Muscle of back (tissue), 13 donors: ENCODE measurements at places on chromosomes 12 and 14. TPM values are rescaled to one million over a fixed set of nuclear protein-coding genes. Genes with fewer than 3 reads are reported as not detected.

ANO2 gene
- 3.8 TPM for polyA plus RNA-seq

DNA sequence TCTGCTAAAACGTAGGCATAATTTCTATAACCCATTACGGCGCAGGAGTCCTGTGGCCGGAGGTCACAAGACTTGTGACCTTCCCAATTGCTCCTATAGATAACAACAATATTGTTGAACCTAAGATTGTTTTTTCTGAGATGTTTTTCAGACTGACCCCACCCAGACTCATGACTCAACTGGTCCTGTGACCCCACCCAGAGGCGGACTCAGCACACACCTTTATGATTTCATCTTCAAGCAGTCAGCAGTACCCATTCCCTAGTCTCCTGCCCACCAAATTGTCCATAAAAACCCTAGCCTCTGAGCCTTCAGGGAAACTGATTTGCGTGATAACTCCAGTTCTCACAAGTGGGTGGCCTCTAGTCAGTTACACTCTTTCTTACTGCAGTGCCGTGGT, 5.9 kb upstream of the PPP4R3A start:
- DNase-seq: no peak

GRCh38 chr14:96681829-96682228, 115.4 kb upstream of the VRK1 start:
- no peak for DNase-seq

DNA sequence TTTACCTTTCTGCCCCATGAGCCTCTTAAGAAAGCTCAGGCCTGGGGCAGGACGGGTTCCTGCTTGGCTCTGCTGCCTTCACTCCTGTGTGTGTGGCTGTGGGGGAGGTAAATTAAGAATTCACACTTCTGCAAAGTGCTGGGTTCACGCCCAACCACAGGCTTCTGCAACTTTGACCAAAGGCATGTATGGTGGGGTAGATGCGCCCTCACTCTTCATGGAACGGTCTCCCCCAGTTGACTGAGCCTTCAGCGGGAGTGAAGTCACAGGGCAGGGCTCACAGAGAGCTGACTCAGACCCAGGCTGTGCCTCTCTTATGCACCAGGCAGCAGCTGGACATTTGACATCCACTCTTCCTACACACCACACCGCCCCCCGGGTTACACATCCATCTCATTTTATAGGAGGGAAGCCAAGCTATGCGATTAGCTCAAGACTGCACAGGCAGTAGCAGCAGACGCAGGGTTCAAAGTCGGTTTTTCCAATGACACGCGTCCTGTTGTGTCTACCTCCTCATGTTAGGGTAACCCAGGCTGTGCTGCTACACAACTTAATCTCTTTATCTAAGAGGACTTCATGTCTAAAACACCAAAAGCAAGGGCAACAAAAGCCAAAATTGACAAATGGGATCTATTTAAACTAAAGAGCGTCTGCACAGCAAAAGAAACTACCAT, 15.4 kb upstream of the BCL11B start:
- no peak for DNase-seq

VRTN gene
- not detected for polyA plus RNA-seq

- DNase-seq: no peak
Observed at GRCh38 chr14:70810621-70811020, 1.3 kb upstream of the MAP3K9 start.

DNA sequence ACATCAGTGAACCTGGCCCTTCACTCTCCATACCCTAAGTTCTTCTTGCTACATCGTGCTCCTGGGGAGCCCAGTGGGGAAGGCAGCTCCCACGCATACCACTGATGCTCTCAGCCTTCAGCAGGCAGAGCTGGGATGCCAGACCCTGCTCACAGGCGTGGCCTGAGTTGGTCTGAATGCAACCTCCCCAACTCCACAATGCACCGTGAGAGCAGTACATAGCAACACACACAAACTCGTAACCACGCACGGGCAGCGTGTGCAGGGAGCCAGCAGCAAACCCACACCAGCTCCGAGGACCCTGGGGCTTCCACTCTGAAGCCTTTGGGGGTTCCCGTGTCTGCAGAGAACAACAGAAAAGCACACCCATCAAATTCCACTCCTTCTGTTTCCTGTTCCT, 37.3 kb downstream of the ANO2 start:
- DNase-seq: no peak

DNA sequence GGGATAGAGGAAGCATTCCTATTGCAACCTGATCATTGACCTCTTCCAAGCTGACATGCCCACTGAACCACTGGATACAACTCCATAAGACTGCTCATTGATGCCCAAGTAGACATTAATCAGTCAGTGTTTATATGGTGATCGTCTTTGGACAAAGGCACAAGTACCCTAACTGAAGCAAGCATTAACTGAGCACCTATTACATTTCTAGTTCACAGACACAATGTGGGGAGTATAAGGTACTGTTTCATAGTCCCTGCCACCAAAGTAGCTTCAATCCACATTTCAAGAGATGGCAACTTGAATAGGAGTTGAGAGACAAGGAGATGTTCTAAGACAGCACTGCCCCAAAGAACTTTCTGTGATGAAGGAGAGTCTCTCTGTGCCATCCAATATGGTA, 10.9 kb upstream of the COL2A1 start:
- DNase-seq: no peak

GRCh38 chr12:99386907-99387306, 260.6 kb upstream of the GARIN6 start:
- no peak for DNase-seq

FAM186B gene
- 2.2 TPM for polyA plus RNA-seq

DNA sequence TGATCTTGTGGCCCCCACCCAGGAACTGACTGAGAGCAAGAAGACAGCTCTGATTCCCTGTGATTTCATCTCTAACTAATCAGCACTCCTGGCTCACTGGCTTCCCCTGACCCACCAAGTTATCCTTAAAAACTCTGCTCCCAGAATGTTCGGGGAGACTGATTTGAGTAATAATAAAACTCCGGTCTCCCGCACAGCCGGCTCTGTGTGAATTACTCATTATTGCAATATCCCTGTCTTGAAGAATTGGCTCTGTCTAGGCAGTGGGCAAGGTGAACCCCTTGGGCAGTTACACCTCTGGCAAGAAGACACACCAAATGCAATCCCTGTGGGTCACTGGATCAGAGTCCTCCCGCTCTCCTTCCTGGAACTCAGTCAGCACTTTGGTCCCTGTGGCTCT, 21.3 kb downstream of the SLC7A7 start:
- DNase-seq: no peak

DNA sequence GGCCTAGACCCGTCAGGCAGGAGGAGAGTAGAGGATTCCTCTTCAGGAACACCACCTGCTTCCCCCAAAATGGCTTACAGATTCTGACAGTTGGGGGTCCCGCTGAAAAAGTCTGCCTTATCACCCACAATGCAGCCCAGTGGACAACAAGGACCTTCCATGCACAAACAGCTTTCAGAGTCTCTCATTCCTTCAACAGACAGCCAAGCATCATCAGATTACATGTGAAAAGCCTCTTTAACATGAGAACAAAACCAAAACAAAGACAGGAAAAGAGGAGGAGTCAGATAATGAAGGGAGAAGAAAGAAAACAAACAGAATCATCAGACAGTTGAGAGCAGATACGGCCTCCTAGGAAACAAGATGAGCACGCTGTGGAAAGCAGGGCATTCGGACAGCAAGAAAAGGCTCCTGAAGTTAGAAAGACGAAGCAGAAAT, 18.3 kb downstream of the KCTD10 start:
- DNase-seq: no peak

NID2 gene
- polyA plus RNA-seq: 94.4 TPM

DIP2B gene
- polyA plus RNA-seq: 17.4 TPM

DNA sequence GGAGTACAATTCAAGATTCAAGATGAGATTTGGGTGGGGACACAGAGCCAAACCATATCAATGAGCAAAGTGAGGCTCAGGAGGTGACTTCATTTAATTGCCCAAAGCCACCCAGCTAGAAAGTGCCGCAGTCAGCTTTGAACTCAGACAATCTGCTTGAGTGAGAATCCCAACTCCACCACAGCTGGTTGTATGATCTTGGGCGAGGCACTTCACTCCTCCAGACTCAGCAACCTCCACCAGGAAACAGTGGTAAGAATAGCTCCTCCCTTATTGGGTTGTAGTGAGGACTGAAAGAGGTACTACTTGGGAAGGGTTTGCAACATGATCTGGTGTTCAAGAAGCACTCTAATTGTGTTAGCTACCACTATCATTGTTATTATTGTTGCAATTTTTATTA, 129.2 kb upstream of the RFLNA start:
- DNase-seq: no peak

- DNase-seq: no peak
Observed at GRCh38 chr14:104448321-104448720, 131.2 kb upstream of the C14orf180 start.

GRCh38 chr14:64518229-64518628, 13.7 kb downstream of the ZBTB1 start:
- DNase-seq: no peak

BEGAIN gene
- 3.9 TPM for polyA plus RNA-seq

ZDHHC22 gene
- 0.71 TPM for polyA plus RNA-seq
